ENCODE measurements at places on chromosomes 1 and 21.
A peak's percentile ranks its signal among the peaks of the same experiment; 100 is the strongest.

DNA sequence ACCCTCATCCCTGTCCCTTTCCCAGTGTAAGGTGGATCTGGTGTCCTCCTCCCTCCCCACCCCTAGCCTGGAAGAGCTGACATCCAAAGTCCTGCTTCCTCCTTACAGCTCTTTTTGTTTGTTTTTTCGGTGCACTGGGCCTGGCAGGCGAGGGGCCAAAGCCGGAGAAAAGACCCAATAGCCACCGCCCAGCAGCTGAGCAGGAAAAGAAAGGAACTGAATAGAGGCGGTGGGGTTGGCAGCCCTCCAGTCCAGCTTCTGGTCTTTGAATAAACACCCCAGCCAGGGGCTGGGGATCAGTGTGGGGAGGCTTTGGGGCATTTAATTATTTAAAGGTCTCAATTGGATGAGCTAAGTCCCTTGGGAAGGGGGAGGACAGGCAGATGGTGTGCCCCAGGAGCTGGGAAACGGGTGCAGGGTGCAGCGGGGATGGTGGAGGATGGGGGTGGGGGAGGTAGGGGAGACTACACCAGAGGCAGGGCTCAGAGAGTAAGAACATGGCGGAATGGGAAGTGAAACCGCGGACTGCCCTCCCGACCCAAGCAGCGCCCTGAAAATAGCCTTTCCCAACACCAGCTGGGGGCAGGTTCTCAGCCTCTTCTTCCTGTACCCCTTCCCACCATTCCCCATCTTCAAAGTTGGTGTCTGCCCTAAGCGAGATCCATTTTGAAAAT, 20.2 kb downstream of the BTG2 start:
- DNase-seq, result peak; percentile 82

DNA sequence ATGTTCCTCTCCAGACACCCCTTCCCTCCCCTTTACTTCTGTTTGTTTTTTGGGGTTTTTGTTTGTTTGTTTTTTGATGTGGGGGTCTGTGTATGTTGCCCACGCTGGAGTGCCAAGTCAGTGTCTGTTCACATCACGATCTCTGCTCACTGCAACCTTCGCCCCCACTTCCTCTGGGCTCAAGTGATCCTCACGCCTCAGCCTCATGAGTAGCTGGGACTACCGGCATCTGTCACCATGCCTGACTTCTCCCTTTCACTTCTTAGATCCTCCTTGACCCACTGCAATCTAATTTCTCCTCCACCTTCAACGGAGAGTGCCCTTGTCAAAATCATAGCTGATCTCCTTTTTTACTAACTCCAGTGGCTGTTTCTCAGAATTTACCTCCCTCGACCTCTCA, 100.7 kb upstream of the KIF26B start:
- no peak for DNase-seq

- no peak for DNase-seq
Observed at GRCh38 chr1:238119861-238120260, 229.1 kb upstream of the ZP4 start.

GRCh38 chr21:20662514-20662913, 335.7 kb upstream of the NCAM2 start:
- DNase-seq, result peak; percentile 40

DNA sequence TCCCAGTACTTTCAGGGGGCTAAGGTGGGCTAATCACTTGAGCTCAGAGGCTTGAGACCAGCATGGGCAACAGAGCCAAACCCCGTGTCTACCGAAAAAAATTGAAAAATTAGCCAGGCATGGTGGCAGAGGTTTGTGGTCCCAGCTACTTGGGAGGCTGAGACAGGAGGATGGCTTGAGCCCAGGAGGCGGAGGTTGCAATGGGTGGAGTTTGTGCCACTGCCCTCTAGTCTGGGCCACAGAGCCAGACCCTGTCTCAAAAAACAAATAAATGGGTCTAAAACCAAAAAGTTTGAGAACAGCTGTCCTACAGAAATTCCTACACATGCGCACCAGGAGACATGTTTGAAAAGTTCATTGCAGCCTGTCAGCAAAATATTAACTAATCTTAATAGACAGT, 5.5 kb downstream of the SCAF4 start:
- DNase-seq, result no peak

GRCh38 chr21:31517664-31518414, 141.7 kb upstream of the SOD1 start:
- no peak for DNase-seq

DNA sequence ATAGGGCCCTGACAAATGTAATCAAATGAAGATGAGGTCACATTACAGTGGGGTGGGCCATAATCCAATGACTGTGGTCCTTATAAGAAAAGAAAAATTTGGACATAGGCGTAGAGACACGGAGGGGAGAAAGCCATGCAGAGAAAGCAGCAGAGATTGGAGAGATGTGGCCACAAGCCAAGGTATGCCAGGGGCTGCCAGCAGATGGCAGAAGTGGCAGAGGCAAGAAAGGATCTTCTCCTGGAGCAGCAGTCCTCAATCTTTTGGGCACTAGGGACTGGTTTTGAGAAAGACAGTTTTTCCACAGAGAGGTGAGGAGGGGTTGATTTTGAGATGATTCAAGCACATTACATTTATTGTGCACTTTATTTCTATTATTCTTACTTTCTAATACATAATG, 355.1 kb downstream of the NPHP4 start:
- no peak for DNase-seq

DNA sequence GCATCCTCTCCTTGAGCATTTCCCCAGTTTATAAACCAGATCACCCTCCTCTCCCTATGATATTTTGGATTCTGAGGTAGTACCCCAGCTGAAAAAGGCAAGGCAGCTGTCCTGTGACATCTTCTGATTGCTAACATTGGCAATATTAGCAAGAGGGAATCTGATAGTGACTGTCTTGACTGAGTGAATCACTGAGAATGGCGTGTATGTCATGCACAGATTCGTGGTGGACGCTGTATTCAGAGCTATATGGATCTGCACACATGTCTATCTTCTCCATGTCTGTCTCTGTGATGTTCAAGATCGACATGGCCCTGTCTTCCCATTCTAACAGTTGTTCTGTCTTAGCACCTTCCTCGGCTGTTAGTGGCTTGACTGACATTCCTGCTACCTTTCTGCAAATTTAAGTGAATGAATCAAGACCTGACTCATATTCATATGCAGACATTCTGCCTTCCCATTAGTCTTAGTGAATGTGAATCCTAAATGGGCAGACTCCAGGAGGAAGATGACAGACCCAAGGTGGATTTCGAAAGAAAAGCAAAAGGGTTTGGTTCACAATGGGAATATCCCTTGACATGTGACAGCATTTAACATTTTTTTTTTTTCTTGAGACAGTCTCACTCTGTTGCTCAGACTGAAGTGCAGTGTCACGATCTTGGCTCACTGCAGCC, 97.7 kb downstream of the PGBD5 start:
- no peak for DNase-seq

- DNase-seq, result no peak
Observed at GRCh38 chr1:39643705-39644104, 4.3 kb upstream of the HEYL start.

- no peak for DNase-seq
Observed at GRCh38 chr1:101257500-101258325, 20.9 kb downstream of the S1PR1 start.

DNA sequence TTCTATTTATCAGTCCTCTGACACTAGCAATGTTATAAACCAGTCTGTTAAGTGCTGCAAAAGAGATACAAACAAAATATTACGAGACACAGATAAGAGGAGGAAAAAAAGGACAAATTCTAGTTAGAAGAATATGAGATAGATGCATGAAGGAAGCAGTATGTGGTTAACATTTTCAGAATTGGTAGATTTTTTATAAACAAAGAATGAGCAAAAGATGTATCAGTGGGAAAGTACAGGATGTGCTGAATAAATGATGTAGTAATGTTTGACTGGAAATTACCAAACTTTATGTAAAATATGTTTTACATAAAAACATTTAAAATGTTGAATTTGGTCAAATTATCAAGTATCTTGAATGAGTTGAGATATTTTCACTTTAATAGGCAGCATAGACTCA, 574.2 kb downstream of the NUF2 start:
- no peak for DNase-seq

DNA sequence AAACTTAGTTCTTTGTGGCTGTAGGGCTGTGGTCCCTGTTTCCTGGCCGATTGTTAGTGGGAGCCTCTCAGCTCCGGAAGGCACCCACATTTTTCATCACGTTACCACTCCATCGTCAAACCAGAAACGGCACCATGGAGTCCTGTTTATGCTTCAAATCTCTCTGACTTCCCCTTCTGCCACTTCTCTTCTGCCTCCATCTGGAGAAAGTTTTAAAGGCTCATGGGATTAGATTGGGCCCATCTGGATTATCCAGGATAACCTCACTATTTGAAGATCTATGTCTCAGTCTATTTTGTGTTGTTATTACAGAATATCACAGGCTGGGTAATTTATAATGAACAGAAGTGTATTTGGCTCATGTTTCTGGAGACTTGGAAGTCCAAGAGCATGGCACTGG, 19.3 kb upstream of the IL22RA1 start:
- DNase-seq, result no peak
